ENCODE measurements at places on chromosomes 3 and 15.
A peak's percentile ranks its signal among the peaks of the same experiment; 100 is the strongest.

DNA sequence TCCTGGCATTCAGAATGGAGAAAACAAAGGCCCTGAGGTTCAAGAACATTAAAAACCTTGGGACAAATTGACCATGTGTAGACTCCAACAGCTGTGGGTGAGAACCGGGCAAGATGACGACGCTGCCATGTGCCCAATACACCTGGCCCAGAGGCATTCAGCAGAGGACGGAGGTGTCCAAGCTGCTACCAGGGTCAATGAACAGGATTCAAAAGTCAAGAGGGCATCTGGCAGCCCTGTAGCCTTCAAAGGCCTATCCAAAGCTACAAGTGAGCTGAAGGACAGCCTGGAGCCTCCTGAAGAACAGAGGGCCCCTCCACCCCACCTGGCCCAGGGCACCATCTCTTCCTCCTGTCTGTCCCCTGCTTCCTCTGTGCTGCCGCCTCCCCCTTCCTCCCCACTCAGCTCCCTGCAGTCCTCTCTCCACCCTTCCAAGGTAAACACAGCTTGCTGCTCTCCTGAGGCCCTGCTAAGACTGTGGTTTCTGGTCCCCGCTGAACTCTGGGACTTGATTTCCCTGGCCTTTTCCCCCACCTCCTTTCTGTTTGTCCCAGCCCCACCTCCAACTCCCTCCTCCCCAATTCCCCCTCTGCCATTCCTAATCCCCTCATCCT lies 57.5 kb downstream of the HMCES start:
- no peak for DNase-seq

DNA sequence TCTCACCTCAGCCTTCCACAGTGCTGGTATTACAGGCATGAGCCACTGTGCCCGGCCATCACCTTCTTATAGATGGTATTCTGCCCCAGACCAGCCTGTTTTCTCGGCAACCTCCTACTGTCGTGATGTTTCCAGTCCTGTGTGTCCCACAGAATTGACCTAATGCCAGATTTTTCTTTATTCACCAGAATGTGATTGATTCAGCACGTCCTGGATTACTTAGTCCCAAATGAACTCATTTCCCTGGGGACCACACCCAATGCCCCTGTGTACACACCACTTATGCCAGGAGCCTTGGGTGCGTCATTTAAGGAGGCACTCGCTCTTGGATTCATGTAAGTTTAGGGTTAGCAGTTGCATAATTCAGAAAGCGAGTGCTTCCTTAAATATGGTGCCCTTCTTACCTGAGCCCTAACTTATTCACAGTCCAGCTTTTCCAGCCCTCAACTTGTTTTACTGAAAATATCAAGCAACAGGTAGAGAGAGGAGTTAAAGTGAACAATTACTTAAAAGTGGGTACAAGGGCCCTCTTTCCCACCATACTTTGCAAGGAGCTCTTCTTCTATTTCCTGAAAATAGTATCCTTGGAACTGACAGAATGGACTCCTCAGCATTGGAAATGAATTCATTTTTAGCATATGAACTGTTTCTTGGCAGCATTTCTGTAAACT lies 64.6 kb upstream of the UBE2E1 start:
- DNase-seq = no peak

GRCh38 chr3:45606991-45607712 lies 12.6 kb downstream of the LIMD1 start:
- no peak for DNase-seq

DNA sequence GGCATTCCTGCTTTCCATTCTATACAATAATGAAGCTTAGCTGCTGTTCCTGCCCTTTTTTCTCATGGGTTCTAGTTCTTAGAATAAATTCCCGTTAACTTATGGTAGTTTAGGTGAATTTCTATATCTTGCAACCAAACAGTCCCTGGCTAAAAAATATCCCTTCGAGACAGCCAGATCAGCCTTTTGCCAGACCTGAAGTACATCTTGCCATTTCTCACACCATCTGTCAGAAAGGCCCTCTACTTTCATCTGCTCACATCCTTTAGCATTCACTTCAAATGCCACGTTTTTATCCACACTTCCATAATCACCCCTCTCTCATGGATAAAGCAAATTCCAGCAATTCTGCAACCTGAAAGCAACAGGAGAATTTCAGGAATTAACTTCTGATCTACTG lies 145.4 kb downstream of the GAP43 start:
- no peak for DNase-seq

- DNase-seq = no peak
Measured at GRCh38 chr3:168540726-168541125, 445.0 kb upstream of the GOLIM4 start.

DNA sequence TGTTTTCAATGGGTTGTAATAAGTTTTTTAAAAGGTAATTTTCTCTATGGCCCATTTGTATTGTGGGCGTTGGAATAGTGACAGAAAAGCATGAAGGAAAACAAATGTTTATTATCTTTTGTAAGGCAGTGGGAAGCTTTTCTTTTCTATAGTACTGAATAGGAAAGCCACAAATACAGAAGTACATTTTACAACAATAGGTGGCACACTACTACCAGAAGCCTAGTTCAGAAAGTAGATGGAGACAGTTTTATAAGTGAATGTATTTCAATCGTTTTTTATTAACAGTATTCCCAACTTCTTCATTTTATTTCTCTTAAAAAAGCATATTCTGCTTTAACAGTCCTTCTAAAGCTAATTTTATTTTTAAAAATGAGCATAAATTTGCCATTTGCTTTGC lies 296.7 kb downstream of the PTPRG start:
- DNase-seq = no peak

GRCh38 chr3:43379343-43379742 lies 93.0 kb downstream of the SNRK start:
- no peak for DNase-seq

GRCh38 chr3:48678056-48678455 lies 7.7 kb downstream of the NCKIPSD start:
- no peak for DNase-seq

DNA sequence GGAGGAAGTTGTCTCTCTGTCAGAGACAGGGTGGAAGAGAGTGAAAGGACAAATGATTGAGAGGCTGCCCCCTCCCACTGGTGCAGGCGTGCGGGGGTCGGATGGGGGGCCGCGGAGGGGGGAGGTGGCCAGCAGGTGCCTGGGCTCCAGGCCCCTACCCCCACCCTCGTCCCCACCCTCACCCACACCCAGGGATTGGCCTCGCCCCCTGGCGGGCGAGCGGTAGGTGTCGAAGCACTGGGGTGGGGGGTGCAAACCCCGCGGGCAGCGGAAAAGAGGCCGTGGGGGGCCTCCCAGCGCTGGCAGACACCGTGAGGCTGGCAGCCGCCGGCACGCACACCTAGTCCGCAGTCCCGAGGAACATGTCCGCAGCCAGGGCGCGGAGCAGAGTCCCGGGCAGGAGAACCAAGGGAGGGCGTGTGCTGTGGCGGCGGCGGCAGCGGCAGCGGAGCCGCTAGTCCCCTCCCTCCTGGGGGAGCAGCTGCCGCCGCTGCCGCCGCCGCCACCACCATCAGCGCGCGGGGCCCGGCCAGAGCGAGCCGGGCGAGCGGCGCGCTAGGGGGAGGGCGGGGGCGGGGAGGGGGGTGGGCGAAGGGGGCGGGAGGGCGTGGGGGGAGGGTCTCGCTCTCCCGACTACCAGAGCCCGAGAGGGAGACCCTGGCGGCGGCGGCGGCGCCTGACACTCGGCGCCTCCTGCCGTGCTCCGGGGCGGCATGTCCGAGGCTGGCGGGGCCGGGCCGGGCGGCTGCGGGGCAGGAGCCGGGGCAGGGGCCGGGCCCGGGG lies at the start of gene KAT2B:
TSS of gene KAT2B (plus strand) at position 682 of the 783 bp plus-strand sequence. CDS start at position 714, 32 bp downstream.
- DNase-seq = peak; percentile 71

DNA sequence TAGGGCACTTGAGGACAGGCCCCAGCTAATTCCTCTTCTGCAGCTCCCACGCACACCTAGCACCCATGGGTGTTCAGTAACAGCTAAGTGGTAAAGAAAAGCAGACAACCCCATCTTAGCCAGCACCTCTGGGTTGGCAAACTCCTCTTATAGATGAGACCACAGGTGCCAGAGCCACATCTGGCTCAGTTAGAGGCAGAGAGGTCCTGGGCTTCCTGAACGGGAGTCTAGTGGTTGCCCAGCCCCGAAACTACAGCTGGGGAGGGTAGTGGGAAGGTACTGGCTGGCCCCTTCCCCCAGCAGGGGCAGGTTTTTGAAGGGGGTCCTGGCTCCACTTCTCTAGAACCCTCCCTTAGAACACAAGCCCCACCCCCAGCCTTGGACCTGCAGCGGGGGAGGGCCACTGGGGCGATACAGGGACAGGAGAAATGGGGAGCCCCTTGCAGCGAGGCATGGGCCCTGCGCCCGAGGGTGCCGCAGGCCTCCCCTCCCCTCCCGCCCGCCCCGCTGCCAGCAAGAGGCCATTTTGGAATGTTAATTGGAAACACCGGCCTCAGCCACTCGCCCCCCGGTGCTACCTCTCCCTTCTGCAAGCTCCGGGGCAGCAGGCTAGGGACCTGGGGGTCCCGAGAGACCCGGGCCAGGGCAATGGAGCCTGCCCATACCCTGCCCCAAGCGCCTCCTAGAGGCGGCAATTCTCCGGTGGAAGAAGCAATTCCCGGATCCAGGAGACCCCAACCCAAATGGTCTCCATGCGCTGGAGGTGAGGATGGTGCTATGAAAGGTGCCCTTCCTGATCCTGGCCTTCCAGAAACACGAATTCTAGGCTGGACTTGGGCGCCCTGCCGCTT lies 1.5 kb downstream of the DUSP7 start:
- DNase-seq = peak; percentile 13

GRCh38 chr3:8550611-8551010 lies 49.0 kb downstream of the LMCD1 start:
- DNase-seq = no peak

DNA sequence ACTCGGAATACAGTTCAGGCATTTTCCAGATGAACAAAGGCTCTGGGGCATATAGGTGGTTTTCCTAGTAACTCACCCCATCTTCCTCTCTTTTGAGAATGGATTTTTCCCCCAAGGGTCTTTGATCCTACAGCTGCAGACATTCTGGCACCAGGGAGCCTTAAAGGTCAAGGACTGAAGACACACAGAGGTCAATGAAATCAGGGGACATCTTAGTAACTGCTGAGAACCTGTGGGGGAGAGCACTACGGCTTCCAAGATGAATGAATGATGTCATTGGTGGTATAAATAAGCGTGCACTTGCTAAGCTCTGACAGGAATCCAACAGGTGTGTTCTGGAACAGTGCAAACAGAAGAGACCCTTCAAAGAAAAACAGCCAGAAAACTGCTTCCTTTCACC lies 36.3 kb downstream of the TMEM212 start:
- DNase-seq = no peak

GRCh38 chr15:34651997-34652725 lies 68.7 kb upstream of the GOLGA8B start:
- DNase-seq = no peak

DNA sequence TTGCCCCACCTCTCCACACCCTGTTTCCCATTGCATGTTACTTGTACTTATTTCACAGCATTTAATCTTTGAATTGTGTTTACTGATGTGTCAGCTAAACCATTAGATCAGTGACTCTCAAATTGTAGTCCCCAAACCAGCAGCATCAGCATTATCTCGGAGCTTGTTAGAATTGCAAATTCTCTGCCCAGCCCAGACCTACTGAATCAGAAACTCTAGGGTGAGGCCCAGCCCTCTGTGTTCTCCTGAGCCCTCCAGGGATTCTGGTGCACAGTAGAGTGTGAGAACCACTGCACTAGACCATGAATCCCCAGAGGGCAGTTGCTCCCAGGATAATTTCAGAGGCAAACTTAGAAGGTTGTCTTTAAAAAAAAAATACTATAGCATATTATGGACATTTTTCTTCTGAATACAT lies 13.0 kb downstream of the PLD1 start:
- no peak for DNase-seq

DNA sequence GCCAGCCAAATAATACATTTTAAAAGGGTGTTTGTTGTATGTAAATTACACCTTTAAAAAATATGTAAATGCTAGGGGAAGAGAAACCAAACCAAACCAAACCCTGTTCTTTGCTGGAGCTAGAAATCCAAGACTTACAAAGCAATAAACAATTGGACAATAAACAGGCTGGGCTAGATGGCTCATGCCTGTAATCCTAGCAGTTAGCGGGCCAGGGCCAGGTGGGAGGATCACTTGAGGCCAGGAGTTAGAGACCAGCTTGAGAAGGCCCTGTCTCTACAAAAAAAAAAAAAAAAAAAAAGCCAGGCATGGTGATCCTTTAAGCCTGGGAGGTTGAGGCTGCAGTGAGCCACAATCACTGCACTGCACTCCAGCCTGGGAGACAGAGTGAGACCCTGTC lies 12.5 kb downstream of the STOML1 start:
- no peak for DNase-seq

DNA sequence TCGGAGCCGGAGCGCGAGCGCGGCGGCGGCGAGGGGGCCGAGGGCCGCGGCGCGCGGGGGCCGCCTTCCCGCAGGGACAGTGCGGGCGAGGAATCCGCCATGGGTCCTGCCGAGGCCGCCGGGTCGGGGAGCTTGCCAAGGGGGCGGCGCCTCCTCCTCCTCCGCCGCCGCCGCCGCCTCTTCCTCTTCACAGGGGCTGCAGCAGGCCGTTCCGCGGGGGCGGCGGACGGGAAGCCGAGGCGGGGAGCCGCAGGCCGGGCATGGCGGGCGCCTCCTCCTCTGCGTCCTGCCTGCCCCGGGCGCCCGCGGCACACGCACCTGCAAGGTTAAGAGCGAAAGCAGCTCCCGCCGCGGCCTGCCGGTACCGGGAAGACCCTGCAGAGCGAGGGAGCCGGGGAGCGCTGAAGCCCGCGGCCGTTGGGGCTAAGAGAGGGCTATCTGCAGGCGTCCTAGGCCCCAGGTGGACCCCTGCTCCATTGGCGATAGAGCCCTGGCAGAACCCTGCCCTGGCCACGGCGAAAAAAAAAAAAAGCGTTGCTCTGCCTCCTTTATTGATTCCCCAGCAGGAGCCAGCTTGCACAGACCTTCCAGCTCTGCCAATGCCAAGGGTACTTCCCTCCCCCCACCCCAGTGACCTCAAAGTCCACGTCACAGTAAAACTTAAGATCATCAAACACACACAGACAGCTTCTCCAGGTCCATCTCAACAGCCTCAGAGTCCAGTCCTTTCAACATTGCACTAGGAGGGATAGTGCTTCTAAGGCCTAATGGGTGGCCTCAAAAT lies at the start of gene LYSMD2:
TSS of gene LYSMD2 (minus strand) at position 134 of the 784 bp plus-strand sequence. CDS start at position 101, 33 bp downstream.
- DNase-seq = peak; percentile 66

DNA sequence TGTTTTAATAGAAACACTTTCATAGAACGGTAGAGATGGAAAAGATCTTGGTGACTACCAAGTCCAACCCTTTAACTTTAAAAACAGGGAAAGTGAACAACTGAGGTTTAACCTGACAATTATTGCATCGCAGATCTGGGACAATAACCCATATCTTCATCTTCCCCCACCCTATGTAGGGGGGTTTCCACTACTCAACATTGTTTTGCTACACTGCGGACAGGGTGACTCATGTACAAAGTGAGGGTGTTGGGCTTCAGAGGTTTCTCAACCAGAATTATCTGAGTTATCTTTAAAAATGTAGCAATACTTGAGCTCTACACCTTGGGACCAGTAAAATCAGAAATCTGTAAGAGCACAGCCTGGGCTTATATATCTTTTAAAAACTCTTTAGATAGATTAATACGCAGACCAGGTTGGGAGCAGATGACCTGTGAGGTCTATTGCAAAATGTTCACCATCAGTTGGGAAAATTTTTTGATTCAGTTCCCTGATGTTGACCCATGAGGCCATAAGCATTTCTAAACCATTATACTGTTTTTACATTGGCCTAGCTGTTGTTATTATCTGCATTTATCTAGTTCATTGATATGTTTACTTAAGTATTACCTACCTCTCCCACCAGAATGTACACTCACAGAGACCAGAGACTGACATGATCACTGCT lies 103.6 kb upstream of the ICE2 start:
- DNase-seq = peak; percentile 28

- DNase-seq = no peak
Measured at GRCh38 chr15:62809115-62809967, 233.2 kb upstream of the TPM1 start.

All from stimulated activated CD4-positive, alpha-beta T cell treated with anti-CD3 and anti-CD28 coated beads, TNF-alpha, amount 100 ng/mL, for 4 hours (primary cell).